Hippocampal formation (tissue), 2 donors: ENCODE measurements at places on chromosomes 5 and 9.

DNA sequence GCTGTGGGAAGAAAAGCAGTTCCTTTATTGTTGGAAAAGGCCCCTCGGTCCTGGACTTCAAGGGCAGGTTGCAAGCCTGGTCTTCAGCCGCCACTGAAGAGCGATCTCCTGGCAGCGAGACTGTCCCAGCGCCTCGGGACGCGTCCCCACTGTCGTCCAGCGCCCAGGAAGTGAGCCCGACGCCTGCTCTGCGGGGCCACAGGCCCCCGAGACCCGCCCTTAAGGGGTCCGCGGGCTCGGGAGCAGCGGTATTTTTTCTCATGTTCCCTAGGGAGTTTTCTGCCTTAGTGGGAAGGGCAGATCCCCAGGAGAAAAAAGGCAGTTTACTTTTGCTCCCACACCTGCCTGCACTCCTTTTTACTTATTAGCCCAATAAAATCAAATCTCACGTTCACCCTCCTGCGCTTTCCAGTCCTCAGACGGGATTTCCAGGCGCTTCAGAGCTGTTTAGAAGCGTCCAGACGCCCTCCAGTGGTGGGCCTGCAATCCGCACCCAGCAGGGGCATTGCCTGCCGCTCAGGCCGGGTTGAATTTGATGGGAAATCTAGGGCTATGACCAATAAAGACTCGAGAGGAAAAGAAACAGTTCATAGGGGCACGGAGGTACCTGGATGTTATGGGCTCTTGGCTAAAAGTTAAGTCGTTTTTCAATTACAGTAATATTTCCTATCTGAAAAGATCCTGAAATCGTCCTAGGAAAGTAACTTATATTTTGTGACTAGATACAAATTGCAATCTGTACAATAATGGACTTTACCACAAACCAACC is 2.8 kb upstream of the EFNA5 start:
- peak; percentile 70 for DNase-seq

DNA sequence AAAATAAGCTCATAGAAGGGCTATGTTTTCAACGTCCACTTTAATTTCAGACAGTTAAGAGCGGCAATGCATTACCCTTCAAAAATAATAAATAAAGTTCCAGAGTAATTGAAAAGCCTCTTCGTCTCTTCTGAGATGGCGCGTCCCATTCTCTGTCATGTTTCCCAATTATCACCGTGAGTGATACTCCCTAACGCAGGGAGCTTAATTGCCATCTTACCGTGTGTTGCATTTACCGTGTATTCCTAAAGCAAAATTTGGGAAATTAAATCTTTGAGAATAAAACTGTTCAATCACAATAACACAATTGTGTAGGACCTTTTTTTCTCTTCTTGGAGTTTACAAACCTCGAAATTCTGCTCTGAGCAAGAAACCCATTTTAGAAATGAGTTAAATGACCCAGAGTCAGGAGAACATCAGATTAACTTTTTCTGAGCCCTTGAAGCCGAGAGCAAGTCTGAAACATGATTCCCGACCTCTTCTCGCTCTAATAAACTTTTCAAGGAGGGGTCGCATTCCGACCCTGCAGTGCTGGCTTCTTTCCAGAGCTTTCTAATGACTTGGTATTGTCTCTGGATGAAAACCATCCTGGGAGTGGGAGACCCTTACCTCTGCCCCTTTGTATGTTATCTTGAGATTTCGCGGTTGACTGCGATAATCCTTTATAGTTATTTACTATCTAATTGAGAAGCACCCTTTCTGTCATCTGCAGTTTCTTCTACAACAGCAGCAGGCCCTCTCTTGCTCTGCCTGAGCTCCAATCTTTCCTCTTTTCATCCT is 251.5 kb downstream of the FSTL4 start:
- no peak for DNase-seq

- DNase-seq = no peak
These were observed 1.4 kb upstream of the C5orf15 start for GRCh38 chr5:133969654-133970324.

DNA sequence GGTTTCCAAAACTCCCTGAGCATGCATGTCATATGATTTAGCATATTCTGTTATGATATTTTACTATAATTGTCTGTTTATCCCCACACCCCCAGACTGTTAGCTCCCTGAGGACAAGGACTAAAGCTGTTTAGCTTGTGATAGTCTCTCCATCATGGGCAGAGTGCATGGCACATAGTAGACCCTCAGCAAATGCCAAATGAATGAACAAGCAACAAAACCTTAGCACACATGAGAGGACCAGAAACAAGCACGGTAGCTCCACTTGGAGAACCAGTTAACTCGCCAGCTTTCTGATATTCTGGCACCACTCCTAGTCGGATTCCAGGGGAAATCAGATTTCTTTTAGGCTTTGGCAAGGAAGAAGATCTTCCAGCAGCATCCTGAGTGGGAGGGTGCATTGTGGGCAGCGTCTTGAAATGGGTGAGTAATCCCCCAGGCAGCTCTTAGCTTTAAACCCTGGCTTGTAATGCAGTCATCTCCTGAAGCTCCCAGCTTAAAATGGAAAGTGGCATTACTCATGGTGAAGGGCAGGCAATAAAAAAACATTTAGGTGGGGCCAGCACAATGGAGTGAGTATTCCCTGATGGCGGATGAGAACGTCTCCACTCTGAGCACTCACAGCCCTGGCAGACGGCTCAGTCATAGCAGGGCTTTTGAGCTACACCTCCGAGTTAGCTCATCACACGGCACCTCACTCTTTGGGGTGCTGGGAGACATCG is 41.1 kb downstream of the FGF1 start:
- DNase-seq = no peak

DNA sequence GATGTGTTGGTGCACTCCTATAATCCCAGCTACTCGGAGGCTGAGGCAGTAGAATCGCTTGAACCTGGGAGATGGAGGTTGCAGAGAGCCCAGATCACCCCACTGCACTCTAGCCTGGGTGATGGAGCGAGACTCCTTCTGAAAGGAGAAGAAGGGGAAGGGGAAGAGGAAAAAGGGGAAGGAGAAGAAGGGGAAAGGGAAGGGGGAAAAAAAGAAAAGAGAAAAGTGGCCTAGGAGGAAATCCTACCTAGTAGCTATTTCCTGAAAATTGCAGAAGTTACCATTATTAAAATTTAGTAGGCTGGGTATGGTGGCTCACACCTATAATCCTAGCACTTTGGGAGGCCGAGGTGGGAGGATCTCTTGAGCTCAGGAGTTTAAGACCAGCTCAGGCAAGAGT is 67.4 kb downstream of the ARRDC3 start:
- DNase-seq = no peak

DNA sequence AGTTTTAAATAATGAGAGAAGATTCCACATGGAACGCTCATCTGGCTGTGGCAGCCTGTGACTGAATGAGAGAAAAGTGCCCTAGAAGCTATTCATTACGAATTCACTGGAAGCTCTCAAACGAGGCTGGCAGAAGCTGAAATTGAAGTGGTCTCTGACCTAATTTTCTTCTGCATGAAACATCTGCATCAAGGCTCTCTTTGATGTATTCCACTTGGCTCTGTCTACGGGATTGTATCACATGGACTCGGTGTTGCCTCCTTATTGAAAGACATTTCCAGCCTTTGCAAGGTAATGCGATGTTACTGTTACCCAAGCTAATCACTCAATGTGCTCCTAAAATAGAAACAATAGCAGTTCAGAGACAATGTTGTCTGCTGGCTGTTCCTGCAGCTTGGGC is 246.9 kb upstream of the ZNF462 start:
- peak; percentile 6 for DNase-seq

GRCh38 chr5:9194509-9194908 is 351.4 kb downstream of the SEMA5A start:
- DNase-seq = no peak

DNA sequence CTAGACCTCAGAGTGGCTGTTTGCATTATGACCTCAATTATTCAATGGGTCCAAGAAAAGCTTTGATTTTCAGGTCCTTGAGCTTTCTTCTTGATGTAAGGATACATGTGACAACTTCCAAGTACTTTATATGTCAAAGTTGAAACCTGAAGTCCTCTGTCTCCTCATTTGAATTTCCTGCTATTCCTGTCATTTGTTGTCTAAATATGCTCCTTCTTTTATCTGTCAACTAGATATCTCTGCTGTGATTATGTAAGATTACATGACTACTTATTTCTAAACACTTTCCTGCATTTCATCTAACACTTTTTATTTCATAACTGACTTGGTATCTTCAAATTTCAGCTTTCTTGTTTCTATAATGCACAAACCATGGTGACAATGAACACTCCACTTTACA is 670.0 kb upstream of the FAM174A start:
- DNase-seq = no peak

DNA sequence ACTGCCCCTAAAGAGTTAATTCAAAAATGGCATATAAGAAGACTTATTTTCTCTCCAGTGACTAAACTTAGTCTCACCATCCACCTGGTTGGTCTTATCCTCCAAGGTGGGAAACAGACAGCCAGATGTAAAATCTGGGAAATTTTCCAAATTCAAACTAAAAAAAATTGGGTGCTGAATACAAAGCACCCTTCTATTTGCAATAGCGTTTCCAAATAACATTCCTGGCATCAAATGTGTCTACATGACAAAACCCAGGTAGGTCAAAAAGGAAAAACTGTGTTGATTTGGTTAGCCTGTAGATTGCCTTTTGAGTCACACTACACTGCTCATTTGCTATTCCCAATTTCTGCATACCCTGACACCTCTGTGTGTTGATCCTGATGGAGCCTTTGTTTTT is 252.2 kb downstream of the NR2F1-AS1 start:
- no peak for DNase-seq

GRCh38 chr5:148827723-148828122 is 1.3 kb downstream of the ADRB2 start:
- no peak for DNase-seq

- no peak for DNase-seq
These were observed 10.4 kb downstream of the ZNF618 start for GRCh38 chr9:113886466-113886865.

GRCh38 chr5:66413931-66414330 is 182.3 kb upstream of the MAST4 start:
- DNase-seq = no peak

DNA sequence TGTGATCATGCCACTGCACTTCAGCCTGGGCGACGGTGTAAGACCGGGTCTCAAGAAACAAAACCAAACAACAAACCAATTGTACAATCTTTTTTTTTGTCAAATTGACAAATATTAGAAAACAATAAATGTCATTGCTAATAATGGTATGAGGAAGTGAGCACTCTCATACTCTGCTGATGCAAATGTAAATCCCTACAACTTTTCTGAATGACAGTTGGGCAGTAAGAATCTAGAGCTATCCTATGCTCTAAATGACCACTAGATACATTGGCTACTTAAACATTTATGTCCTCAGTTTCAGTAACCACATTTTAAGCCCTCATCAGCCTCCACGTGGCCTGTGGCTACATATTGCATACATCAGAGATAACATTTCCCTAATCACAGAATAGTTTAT is 256.2 kb downstream of the FER start:
- no peak for DNase-seq

GRCh38 chr5:9462109-9462508 is 83.8 kb downstream of the SEMA5A start:
- DNase-seq = no peak

DNA sequence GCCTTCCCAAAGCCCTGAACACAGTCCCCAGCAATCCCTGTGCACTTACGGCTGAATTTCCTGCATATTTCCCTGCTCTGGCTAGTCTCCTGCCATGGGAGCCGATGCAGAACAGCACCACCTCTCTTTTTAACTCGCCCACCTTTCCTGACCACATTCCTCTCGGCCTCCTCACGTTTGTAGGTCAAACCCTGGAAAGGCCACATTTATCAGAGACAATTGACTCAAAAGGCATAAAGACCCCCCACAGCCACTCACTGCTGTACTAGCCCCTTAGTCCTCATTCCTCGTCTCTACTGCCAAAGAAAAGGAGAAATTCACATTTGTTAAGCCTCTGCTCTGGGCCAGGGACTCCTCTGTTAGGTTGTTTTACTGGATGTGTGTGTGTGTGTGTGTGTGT is 43.6 kb downstream of the ENC1 start:
- DNase-seq = no peak

DNA sequence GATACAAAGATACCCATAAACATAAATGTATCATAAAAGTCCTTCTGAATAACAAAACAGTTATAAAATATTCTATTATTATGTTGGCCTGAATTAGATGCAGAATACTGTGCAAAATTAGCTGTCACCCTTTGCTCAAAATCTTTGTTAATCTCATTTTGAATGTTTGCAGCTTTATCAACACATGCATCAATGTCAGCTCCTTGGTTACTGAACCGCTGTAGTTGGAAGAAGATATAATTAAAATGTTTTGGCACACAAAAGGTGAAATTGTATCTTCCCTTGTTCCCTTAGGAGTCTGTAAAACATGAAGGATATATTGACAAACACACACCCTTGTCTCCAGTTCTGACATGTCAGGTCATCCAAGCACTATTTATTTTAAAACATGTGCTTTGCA is 146.3 kb upstream of the POU5F2 start:
- DNase-seq = no peak

GRCh38 chr9:120265791-120266190 is 314.2 kb downstream of the CDK5RAP2 start:
- no peak for DNase-seq

GRCh38 chr9:71446473-71447411 is 321.6 kb downstream of the CEMIP2 start:
- DNase-seq = no peak

GRCh38 chr5:43041669-43042175 is 1.6 kb upstream of the ANXA2R start:
- DNase-seq = peak; percentile 76

- no peak for DNase-seq
These were observed 200.9 kb upstream of the TRPM3 start for GRCh38 chr9:71322311-71322710.

GRCh38 chr9:118104363-118104762 is 400.2 kb downstream of the TLR4 start:
- DNase-seq = no peak

GRCh38 chr9:96574455-96574854 is 45.2 kb downstream of the CDC14B start:
- DNase-seq = no peak

GRCh38 chr5:134423376-134423775 is 11.7 kb upstream of the CDKN2AIPNL start:
- DNase-seq = no peak

DNA sequence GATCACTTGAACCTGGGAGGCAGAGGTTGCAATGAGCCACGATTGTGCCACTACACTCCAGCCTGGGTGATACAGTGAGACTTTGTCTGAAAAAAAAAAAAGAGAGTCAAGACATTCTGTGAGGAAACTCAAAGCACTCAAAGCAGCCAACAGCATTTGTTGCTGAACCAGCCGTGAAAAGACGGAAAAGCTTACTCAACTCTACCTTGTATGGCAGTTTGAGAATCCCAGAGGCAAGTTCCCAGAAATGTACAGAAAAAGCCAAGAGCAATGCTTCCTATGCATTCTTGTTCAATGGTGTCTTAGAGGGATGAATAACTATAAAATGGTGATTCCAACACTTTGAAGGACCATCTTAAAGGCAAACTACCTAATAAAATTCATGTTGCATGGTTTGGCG is 170.2 kb downstream of the HSD17B3 start:
- no peak for DNase-seq

- DNase-seq = no peak
These were observed 191.6 kb downstream of the TRIM36 start for GRCh38 chr5:114977979-114978573.
